ENCODE measurements at places on chromosomes 5 and 9. TPM values are rescaled to one million over a fixed set of nuclear protein-coding genes. Genes with fewer than 3 reads are reported as not detected.

TSTD2 gene
- 15.1 TPM for total RNA-seq

GOLPH3 gene
- total RNA-seq = 67.2 TPM

PCDHAC1 gene
- not detected for total RNA-seq

CD274 gene
- 29.7 TPM for total RNA-seq

HNRNPAB gene
- 310 TPM for total RNA-seq
